ENCODE measurements at places on chromosomes 3 and 15. TPM values are rescaled to one million over a fixed set of nuclear protein-coding genes. Genes with fewer than 3 reads are reported as not detected.

DNA sequence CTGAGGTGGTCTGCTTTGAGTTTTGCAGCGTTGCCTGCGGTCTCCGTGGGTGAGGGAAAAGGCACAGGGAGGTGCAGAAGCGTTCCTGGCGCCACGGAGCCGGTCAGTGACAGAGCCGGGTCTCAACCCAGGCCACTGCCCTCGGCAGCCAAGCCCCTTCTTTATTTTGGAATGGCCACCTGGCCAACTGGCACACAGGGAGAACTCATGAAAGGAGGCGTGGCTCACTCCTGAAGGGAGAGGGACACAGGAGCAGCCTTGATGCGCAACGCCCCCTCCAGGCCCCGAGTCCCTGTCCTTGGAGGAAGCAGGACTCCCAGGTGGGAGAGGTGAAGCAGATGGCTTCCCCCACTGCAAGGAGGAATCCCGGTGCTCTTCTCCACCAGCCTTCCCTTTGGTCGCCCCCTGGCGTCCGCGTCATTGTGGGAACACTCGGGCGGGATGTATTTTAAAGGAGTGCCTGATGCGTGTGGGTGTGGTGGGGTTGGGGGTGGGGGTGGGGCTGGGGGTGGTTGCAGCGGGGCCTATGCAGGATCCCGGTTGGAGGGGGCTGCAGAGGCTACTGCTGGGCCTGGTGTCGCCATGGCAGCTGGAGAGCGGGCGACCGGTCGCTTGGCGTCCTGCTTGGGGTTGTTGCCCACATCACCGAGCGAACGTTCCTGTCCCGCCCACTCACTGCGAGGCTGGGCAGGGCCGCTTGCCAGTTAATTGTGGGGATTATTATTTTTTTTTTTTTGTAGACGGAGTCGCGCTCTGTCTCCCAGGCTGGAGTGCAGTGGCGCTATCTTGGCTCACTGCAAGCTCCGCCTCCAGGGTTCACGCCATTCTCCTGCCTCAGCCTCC is 32.6 kb downstream of the APBA2 start:
- no peak for DNase-seq

The PFKFB4 gene
- 12.3 TPM for total RNA-seq

DNA sequence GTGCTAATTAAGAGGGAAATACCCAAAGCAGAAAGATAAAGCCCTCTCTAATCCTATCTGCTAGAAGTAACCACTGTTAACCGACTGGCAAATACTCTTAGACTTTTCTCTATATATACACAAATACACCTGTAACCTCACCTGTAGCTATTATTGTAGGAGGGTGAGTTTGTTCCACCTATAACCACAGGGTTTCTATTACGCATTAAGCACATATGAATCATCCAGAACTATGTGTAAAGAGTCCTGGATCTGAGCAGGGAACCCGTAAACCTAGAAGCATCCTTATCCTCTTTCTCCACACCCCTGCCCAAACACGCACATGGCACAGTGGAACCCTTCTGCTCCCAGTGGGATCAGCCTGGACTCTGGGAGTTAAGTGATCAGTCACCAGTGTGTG is 172.8 kb upstream of the C2CD4B start:
- DNase-seq: no peak

GRCh38 chr3:149128821-149129220 is 617 bp upstream of the HPS3 start:
- peak; percentile 77 for DNase-seq

- no peak for DNase-seq
Measured at GRCh38 chr3:108438542-108438941, 71.9 kb downstream of the MYH15 start.

DNA sequence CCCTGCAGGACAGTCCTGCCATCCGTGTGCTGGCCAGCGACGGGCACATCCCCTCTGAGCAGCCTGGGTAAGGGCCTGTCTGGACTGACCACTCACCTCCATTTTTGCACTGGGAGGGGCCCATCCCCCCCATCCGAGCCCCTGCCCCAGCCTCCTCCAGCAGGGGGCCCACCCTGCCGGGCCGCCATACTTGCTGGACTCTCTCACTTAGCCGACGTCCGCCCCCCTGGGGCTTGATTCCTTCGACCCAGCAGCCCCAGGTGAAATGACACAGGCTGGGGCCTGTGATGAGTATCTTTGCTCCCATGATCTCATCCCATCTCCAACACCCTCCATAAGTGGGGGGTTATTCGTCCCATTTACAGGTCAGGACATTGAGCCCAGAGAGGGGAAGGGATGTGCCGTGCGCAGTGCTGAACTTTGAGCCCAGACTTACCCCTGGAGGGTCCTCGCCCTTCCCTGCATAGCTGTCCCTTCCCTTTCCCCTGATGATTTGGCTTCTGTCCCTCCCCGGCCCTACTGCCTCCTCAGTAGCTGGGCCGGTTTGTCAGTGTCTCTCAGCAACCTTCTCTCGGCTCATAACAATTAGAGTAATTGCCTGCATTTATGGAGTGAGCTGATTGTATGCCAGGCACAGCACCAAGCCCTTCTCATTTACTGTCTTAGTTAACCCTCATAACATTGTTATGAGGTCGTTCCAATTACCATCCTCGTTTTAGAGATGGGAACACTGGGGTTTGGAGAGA is 4.2 kb downstream of the LMAN1L start:
- DNase-seq: peak; percentile 83

The CYFIP1 gene
- total RNA-seq: 107 TPM

DNA sequence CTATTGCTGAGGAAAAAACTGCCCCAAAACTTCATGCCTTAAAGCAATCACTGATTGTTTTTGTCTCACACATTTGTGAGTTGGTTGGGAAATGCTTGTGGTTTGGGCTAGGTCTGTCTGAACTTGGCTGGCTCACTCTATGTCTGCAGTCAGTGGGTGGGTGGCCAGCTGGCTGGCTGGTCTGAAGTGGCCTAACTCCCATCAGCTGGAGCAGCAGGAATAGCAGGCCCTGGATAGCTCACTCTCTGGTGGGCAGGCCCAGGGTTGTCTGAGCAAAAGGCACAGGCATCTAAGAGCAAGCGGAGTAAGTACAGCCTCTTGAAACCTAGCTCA is 37.7 kb upstream of the PRR20G start:
- no peak for DNase-seq

- no peak for DNase-seq
Measured at GRCh38 chr15:31027910-31028578, 36.6 kb upstream of the MTMR10 start.

The CCR8 gene
- total RNA-seq: not detected

- no peak for DNase-seq
Measured at GRCh38 chr3:171956705-171957104, 82.7 kb upstream of the FNDC3B start.

The UBL7 gene
- total RNA-seq: 41.3 TPM

- DNase-seq: no peak
Measured at GRCh38 chr3:128502712-128503111, 9.7 kb upstream of the GATA2 start.

The SNTN gene
- total RNA-seq: not detected

The ACKR2 gene
- total RNA-seq: not detected

- no peak for DNase-seq
Measured at GRCh38 chr3:179410999-179411398, 40.3 kb downstream of the GNB4 start.

- DNase-seq: no peak
Measured at GRCh38 chr3:38245930-38246329, 19.7 kb upstream of the SLC22A13 start.

The SLC2A2 gene
- total RNA-seq: not detected

The SPINK8 gene
- not detected for total RNA-seq

DNA sequence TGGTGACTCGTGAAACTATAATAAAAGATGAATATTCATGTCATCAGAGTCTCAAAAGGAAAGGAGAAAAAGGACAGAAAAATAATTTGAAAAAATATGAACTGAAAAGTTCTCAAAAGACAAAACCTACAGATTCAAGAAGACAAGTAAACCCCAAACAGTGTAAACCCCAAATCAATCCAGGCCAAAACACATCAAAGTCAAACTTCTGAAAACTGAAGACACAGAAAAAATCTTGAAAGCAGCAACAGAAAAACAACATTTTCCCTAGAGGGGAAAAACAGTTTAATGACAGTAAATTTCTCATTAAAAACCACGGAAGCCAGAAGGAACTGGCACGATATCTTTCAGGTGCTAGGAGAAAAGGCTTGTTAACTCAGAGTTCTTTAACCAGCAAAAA is 143.8 kb downstream of the PEAK1 start:
- no peak for DNase-seq

All from osteoblast (primary cell).